ENCODE measurements at places on chromosomes 16 and 17. TPM values are rescaled to one million over a fixed set of nuclear protein-coding genes. Genes with fewer than 3 reads are reported as not detected.
A peak's percentile ranks its signal among the peaks of the same experiment; 100 is the strongest.

DNA sequence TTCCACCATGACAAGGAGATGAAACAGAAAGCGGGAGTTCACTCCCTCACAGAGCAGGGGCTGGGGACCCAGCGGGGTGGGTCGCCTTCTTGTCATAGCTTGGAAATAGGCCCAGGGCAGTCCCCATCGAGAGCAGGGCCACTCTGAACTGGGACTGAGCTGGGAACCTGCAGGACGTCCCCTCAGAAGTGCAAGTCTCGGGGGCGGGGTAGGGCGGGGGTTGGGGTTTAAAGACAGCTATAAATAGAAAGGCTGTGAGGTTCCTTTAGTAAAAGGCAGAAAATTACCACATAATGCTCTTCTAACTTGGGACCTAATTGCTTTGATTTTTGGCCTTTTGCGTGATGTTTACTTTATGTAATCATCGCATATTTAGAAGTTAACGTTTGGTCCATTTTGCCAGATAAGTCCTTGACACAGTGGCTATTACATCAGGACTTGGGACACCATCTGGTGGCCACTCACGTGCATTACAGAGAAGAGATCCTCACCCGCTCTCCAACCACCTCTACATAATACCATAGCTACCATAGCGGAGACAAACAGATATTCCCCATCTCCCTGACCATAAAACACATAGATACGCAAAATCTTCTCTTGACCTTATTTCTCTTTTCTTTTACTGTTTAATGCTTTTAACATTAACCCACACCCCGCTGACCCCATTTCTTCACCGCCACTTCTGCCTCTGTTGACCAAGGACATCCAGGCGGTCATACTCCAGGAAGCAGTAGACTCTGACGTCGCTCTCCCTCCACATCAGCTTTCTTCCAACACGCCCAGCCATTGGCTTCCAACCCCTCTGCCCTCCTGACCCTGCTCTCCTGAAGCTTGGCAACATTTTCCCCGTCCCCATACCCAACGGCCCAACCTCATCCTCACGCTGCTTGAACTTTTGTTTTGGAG lies 27.5 kb upstream of the PIK3R6 start:
- peak overlapping the region; percentile 57 for H3K4me3 ChIP-seq
- no peaks in the 10 kb centered on the region for H3K27me3 ChIP-seq
- H3K4me1 ChIP-seq = peaks cover under 1% of the 10 kb centered on the region
- peak; percentile 79 for DNase-seq
- H3K36me3 ChIP-seq = no peaks in the 10 kb centered on the region
- no peak overlapping the region for H3K27ac ChIP-seq

GRCh38 chr17:28528327-28529012 lies 22.3 kb downstream of the FOXN1 start:
- no peaks in the 10 kb centered on the region for H3K36me3 ChIP-seq
- H3K27me3 ChIP-seq = no peaks in the 10 kb centered on the region
- DNase-seq = peak; percentile 43
- no peak overlapping the region for H3K27ac ChIP-seq

- no peaks in the 10 kb centered on the region for H3K4me1 ChIP-seq
- DNase-seq = peak; percentile 58
- H3K27ac ChIP-seq = no peak overlapping the region
Observed at GRCh38 chr17:17570140-17570797, 21.2 kb downstream of the PEMT start.

DNA sequence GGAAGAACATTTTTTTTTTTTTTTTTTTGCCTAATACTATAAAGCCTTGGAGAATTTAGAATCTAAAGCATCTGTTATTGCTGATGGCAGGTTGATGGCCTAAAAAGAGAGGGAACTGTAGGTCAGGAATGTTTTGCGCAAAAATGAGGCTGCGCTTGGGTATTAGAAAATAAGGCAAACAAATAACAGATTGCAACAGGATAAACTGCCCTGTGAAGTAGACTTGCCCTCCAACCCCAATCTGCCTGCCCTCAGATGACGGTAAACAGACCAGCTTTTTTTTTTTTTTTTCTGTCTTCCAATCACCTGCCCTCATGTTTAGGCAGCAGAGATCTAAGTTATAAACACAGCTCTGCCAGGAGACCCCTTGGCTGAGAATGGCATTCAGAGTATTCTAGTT lies 3.8 kb upstream of the DHX8 start:
- H3K27ac ChIP-seq = no peak overlapping the region
- peaks cover 4% of the 10 kb centered on the region for H3K4me1 ChIP-seq
- no peak overlapping the region for H3K4me3 ChIP-seq
- H3K27me3 ChIP-seq = no peaks in the 10 kb centered on the region
- no peaks in the 10 kb centered on the region for H3K36me3 ChIP-seq
- DNase-seq = no peak

- no peak overlapping the region for H3K4me3 ChIP-seq
- H3K27ac ChIP-seq = no peak overlapping the region
- peaks cover 22% of the 10 kb centered on the region for H3K4me1 ChIP-seq
- H3K36me3 ChIP-seq = no peaks in the 10 kb centered on the region
- DNase-seq = no peak
- 0 out of 2 replicates have a peak, but pooled peaks cover 4% of the 10 kb centered on the region for H3K27me3 ChIP-seq
Observed at GRCh38 chr16:56298116-56298515, 106.8 kb downstream of the GNAO1 start.

DNA sequence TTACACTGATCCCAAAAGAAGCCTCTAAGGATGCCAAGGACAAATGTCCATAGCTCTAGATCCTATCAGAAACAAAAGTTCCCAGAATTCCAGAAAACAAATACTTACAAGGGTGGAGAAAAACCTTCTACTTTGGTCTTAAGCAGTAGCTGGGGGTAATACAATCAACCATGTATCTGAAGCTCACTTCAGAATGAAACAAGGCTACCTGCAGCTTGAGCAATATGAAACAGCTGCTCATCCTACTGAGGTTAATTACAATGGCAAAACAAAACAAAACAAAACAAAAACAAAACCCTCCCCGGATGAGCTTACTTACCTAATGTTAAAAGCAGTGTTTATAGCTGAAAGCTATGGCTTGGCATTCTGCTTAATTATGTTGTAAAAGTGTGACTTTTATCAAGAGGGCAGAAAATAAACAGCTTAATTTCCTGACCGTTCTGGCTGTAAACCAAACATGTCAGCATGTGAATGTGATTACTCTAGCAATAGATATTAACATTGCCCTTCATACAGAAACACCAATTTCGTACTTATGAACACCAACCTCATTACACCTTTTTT lies 10.5 kb downstream of the PDZD9 start:
- H3K36me3 ChIP-seq = peaks cover 2% of the 10 kb centered on the region
- H3K27ac ChIP-seq = no peak overlapping the region
- no peak overlapping the region for H3K4me3 ChIP-seq
- no peak for DNase-seq
- peaks cover 8% of the 10 kb centered on the region for H3K4me1 ChIP-seq

DNA sequence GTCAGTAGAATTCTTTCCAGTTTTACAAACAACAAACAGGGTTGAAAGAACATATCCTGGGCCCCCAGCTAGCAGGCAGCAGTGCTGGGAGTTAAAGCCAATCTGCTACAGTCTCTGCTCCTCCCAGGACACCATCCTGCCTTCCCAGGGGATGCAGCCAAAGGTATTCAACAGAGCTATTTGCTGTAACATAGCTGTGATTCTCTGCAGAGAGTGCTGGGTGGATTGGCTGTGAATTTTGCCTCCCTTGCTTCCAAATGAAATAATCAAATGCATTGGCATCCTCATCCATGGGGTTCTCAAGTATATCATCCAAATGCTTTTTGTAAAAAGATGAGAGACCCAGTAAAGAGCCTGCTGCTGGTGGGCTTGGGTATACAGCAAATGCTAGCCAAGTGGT lies 124.3 kb downstream of the NPIPB5 start:
- peak overlapping the region; percentile 4 for H3K4me3 ChIP-seq
- peaks cover 52% of the 10 kb centered on the region for H3K4me1 ChIP-seq
- H3K27me3 ChIP-seq = no peaks in the 10 kb centered on the region

- H3K4me3 ChIP-seq = peak overlapping the region; percentile 23
- peak; percentile 44 for DNase-seq
- H3K4me1 ChIP-seq = peaks cover 80% of the 10 kb centered on the region
- peaks cover 15% of the 10 kb centered on the region for H3K36me3 ChIP-seq
- no peaks in the 10 kb centered on the region for H3K27me3 ChIP-seq
- peak overlapping the region; percentile 68 for H3K27ac ChIP-seq
Observed at GRCh38 chr17:21034340-21035235, 8.2 kb downstream of the USP22 start.

- no peak for DNase-seq
- H3K27ac ChIP-seq = no peak overlapping the region
- no peak overlapping the region for H3K4me3 ChIP-seq
- H3K4me1 ChIP-seq = no peaks in the 10 kb centered on the region
- H3K27me3 ChIP-seq = no peaks in the 10 kb centered on the region
- H3K36me3 ChIP-seq = 0 out of 2 replicates have a peak, but pooled peaks cover 3% of the 10 kb centered on the region
Observed at GRCh38 chr17:82914375-82914774, 74.6 kb upstream of the ZNF750 start.

DNA sequence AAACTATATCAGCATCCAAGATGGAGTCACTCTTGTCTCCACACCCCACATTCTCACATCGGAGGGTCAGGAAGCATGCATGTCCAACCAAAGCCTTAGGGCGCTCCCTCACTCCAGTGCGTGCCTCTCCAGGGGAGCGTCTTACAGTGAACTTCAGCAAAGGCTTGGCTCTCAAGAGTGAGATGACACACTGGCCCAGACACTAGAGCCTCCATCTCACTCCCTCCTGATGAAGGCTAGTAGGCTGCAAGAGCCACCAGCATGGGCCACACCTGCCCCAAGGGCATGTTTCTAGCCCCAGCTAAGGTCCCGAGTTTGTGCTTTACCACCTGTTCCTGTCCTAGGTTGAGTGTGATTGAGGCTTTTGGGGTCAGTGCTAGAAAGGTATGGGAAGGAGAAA lies 40.5 kb downstream of the BEAN1 start:
- no peaks in the 10 kb centered on the region for H3K27me3 ChIP-seq
- H3K27ac ChIP-seq = no peak overlapping the region
- H3K4me1 ChIP-seq = no peaks in the 10 kb centered on the region
- H3K36me3 ChIP-seq = no peaks in the 10 kb centered on the region
- H3K4me3 ChIP-seq = no peak overlapping the region
- no peak for DNase-seq

DNA sequence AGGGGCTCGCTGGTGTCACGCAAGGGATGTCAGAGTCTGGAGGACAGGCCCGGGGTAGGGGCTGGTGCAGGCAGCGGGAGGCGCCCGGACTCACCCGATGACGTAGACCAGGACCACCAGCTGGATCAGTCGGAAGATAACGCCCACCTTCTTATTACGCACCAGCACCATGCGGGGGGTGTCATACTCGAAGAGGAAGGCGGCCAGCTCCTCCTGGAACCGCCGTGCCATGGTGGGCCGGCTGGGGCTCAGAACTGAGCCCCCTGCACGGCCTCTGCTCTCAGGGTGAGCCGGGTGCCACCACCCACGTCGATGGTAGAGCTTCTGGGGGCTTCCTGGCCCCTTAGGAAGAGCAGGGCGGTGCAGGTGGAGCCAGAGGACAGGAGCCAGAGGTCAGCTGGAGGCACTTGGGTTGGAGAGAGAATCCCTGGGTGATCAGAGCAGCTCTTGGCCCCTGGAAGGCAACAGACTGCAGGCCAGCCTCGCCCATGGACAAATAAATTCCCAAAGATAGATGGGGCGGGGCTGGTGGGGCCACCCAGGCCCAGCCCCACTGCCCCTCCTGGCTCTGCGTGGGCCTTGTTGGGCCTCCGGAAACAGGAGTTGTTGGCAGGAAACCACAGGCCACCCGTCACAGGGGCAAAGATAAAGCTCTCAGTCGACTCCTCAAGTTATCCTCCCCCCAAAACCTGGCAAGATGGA lies at the start of gene P2RX1:
P2RX1 (minus strand) TSS at position 471 of the 702 bp plus-strand sequence; CDS start at position 231, 240 bp downstream.
- no peaks in the 10 kb centered on the region for H3K36me3 ChIP-seq
- H3K27me3 ChIP-seq = no peaks in the 10 kb centered on the region
- H3K27ac ChIP-seq = no peak within 1 kb of the TSS
- H3K4me1 ChIP-seq = no peaks in the 10 kb centered on the region

DNA sequence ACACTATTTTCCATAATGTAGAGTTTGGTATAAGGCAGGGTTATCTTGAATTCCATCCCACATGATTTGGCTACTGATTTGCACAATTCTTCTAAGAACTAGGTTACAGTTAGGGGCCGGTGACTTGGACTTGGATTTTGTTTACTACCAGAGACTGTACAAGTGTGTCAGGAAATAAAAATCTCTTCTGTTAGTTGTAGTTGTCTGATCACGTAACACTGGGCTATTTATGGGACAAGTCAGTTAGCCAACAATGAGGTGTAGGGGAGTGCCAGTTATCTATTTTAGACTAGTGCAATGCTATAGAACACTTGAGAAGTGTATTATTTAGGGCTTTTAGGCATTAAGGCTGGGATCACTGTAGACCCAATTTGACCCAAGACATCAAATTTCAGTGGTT lies 39.7 kb upstream of the GHDC start:
- no peaks in the 10 kb centered on the region for H3K36me3 ChIP-seq
- H3K27me3 ChIP-seq = no peaks in the 10 kb centered on the region
- H3K27ac ChIP-seq = no peak overlapping the region
- no peaks in the 10 kb centered on the region for H3K4me1 ChIP-seq

DNA sequence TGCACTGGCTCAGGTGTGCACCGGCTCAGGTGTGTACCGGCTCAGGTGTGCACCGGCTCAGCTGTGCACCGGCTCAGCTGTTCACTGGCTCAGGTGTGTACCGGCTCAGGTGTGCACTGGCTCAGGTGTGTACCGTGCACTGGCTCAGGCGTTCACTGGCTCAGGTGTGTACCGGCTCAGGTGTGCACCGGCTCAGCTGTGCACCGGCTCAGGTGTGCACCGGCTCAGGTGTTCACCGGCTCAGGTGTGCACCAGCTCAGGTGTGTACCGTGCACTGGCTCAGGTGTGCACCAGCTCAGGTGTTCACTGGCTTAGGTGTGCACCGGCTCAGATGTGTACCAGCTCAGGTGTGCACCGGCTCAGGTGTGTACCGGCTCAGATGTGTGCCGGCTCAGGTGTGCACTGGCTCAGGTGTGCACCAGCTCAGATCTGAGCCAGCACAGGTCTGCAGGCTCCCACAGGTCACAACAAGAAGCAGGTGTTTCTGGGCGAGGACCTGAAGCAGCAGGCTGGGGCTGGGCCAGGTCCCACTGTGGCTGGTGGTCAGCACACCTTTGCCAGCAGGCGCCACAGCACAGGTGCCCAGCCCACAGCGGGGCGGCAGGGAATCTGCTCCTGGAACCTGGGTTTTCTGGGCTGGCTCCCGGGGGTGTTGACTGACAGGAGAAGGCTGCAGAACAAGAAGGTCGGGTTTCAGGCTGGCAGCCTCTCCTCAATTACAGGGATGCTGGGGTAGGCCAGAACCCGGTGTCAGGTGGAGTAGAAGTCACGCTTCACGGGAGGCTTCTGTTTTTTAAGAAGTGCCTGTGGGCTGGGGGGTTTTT lies 17.2 kb downstream of the METRNL start:
- H3K36me3 ChIP-seq = peaks cover 3% of the 10 kb centered on the region
- no peaks in the 10 kb centered on the region for H3K27me3 ChIP-seq
- no peak overlapping the region for H3K27ac ChIP-seq
- no peak for DNase-seq

GRCh38 chr17:179066-179432 lies 2.4 kb downstream of the DOC2B start:
- no peak overlapping the region for H3K27ac ChIP-seq
- no peak overlapping the region for H3K4me3 ChIP-seq
- DNase-seq = no peak
- peaks cover 42% of the 10 kb centered on the region for H3K27me3 ChIP-seq
- H3K36me3 ChIP-seq = no peaks in the 10 kb centered on the region
- peaks cover 7% of the 10 kb centered on the region for H3K4me1 ChIP-seq

Gene TMEM100
- 0.10 TPM for total RNA-seq

Gene SLC16A6
- 0.35 TPM for total RNA-seq

Gene CES1
- not detected for total RNA-seq

Gene SLC16A11
- not detected for total RNA-seq

Gene KRTAP4-9
- total RNA-seq = not detected

Gene HS3ST3A1
- total RNA-seq = 17.6 TPM

Gene DCTN5
- 69.6 TPM for total RNA-seq

Gene CD7
- 0.42 TPM for total RNA-seq

Gene SLC5A10
- not detected for total RNA-seq

Gene PLEKHG4
- 17.1 TPM for total RNA-seq

Gene TTYH2
- total RNA-seq = 5.2 TPM

Gene MYH11
- 1.0 TPM for total RNA-seq

Gene ARL5C
- not detected for total RNA-seq

Measured in GM23338 (cell line).